Activated T-cell treated with anti-CD3 and anti-CD28 coated beads, Interleukin-2, amount 50 U/mL, for 72 hours (primary cell): ENCODE measurements at places on chromosomes 5 and 9.

DNA sequence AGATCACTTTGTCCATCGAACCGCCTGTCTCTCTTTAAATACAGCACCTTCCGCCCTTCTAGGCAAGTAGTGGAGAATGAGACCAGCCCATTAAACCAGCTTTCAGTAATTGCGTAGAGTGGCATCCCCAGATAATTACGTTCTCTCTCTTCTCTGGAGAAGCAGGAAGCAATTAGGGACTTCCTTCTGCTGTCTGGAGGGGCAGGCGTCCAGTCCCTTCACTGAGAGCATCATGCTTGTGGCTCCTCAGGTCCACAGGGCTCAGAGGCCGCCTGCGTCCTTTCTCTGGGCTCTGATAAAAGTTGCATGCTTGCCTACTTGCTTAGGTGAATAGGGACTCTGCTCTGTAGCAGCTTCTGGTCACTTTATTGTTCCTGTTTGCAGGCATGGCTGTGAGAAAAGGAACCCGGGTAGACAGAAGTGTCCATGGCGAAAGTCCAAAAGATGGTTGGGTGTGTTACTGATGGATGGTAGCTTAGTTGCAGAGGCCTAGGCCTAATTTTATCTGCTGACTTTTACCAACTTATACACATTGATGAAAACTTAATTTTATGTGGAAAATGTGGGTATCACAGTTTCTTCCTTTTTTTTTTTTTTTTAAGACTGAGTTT is 299.1 kb upstream of the PANK3 start:
- no peak for DNase-seq

- DNase-seq, result no peak
Measured at GRCh38 chr5:38613992-38614836, 57.8 kb upstream of the LIFR start.

DNA sequence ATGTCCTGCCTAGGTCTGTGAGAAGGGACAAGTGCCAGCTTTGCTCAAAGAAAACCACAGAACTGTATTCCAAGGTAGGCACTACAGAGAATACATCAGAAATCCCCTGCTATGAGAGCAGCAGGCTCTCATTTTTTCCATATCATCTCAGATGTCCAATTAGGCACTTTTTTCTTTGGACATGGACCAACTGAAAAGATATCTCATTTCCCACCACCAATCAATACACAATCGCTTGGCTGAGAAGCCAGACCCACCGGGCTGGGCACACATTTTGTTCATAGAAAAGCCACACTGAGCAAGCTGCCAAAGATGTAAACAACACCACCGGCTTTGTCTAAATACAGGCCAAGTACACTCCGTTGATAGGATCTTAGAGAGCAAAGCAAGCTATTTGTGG is 25.9 kb downstream of the STOM start:
- no peak for DNase-seq

- DNase-seq, result no peak
Measured at GRCh38 chr9:24189986-24190385, 355.7 kb downstream of the IZUMO3 start.

DNA sequence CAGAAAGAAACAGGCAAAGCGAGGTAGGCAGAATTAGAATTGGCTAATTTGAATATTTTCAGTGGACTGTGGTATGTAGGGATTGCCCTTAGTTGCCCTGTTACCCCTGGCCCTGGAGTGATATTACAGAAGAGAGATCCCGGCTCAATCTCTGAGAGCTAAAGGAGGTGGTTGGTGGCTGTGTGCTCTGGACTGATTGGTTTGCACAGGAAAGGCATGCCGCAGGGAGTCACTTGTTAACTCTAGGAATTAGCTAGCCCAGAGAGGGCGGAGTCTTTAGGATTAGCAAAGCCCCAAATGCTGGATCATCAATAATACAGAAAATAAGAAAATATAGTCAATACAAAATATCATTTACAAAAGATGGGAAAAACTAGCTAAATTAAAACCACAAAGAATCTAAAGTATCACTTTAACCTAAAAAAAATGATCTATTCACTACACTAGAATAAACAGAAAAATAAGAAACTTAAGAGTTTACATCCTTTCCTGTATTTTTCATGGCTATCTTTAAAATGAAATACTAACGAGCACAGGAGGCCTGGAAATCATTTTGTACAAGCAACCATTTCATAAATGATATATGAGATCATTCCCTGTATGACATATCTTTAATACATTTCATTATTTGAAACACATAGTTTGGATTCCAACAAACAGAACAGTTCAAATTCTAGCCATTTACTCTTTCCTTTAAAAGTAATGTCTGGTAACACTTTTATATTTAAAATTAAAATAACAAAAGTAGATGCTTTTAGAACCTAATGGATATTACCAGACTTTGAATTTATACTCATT is 71.1 kb downstream of the GNAQ start:
- no peak for DNase-seq

GRCh38 chr5:108749128-108749861 is 1.6 kb downstream of the FER start:
- DNase-seq, result peak; percentile 55

- no peak for DNase-seq
Measured at GRCh38 chr5:89187883-89188465, 305.0 kb upstream of the MEF2C start.

DNA sequence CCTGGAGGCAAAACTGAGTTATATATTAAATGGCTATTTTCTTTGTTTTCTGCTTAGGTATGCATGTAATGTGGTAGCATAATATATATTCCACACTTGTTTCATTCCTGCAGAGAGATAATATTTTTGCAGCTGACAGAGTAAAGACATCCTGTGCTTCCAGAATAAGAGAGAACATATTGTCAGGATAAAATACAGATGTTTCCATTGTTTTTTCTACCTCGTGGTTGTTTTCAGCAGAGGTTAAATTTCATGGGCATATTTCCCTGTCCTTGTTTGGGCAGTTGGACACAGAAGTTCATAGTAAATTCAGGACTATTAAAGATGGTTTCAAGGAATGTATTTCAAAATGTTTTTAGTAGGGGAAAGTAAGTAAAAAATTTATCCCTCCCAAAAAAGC is 47.6 kb upstream of the MEGF10 start:
- no peak for DNase-seq

DNA sequence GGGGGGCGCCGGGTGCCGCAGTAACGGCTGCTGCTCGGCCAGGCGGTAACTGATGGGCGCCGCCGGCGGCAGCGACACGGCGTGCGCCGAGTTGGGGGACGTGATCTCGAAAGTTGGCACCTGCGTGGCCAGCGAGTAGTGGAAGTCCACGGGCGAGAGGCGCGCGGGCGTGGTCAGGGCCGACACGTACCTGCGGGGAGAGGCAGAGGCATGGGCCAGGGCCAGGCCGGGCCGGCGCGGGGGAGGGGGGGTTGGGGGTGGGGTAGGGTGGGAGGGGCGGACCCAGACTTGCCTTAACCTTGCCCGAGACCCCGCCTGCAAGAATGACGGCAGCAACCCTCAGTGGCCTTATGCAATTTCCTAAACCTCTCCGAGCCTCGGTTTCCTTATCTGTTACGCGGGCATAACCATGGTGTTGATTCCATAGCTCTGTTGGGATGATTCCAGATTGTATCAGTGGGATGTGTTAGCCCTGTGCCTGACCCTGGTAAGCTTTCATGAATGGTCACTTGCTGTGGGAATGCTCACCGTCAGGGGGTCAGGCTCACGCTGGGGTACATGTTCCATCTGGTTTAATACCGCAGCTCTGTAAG is 53.0 kb downstream of the PSD2 start:
- DNase-seq, result peak; percentile 41

DNA sequence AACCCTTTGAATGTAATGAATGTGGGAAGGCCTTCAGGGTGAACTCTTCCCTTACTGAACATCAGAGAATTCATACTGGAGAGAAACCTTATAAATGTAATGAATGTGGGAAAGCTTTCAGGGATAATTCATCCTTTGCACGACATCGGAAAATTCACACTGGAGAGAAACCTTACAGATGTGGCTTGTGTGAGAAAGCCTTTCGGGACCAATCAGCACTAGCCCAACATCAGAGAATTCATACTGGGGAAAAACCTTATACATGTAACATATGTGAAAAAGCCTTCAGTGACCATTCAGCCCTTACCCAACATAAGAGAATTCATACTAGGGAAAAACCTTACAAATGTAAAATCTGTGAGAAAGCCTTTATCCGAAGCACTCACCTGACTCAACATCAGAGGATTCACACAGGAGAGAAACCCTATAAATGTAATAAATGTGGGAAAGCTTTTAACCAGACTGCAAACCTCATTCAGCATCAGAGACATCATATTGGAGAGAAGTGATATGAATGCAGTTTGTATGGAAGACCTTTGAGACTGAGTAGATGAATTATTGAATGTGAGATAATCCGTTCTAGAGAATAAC is 24.6 kb downstream of the ZNF454 start:
- no peak for DNase-seq

- no peak for DNase-seq
Measured at GRCh38 chr5:122083535-122083934, 5.5 kb upstream of the LOX start.

DNA sequence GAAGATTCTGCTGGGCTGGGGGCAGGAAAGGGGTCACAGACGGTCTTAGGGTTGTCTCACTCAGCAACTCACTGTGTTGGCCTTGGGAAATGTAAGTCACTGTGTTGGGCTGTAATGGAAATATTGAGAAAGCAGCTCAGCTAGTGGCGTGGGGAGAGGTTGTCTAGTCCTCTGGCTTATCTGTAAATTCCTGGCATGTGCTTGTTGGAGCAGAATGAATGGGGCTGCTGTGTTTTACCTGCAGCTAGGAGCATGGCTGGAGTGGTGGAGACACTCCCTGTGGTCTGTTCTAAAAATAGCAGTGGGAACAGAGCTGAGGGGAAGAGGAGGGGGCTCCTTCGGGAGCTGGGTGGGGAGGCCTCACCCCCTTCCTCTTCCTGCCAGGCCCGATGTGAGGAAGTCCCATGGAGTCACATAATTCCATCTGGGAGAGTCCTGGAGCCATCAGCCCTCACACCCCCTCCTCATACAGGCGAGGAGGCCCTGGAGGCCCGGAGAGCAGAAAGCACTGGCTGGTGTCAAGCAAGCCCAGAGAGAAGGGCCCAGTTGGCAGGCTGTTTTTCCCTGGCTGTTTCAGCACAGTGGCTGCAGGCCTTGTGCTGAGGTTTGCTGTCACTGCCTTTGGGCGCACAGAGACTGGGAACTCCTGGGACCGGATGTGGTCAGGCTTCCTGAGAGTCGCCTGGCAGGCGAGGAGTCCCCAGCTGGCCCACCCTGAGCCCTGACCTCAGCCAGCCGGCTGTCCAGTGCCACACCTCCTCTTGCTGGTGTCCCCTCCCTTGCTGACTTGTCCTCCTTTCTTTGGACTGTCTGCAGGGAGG is 84.9 kb downstream of the RGS3 start:
- DNase-seq, result peak; percentile 11

- peak; percentile 1 for DNase-seq
Measured at GRCh38 chr5:178672630-178673029, 45.8 kb upstream of the CLK4 start.

DNA sequence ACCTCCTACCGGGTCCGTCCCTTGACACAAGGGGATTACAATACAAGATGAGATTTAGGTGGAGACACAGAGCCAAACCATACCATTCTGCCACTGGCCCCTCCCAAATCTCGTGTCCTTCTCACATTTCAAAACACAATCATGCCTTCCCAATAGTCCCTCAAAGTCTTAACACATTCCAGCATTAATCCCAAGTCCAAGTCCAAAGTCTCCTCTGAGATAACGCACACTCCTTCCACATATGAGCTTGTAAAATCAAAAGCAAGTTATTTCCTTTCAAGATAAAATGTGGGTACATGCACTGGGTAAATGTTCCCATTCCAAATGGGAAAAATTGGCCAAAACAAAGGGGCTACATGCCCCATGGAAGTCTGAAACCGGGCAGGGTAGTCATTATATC is 463.9 kb upstream of the CDH9 start:
- no peak for DNase-seq

GRCh38 chr5:108148715-108149139 is 233.2 kb downstream of the FBXL17 start:
- DNase-seq, result no peak
